NCI-H1048 (cell line): ENCODE measurements at places on chromosomes 16 and 17.

GRCh38 chr16:26688105-26688504 is 378.6 kb upstream of the C16orf82 start:
- DNase-seq: no peak

- DNase-seq: no peak
Measured at GRCh38 chr16:75443298-75443697, 10.0 kb upstream of the CFDP1 start.

DNA sequence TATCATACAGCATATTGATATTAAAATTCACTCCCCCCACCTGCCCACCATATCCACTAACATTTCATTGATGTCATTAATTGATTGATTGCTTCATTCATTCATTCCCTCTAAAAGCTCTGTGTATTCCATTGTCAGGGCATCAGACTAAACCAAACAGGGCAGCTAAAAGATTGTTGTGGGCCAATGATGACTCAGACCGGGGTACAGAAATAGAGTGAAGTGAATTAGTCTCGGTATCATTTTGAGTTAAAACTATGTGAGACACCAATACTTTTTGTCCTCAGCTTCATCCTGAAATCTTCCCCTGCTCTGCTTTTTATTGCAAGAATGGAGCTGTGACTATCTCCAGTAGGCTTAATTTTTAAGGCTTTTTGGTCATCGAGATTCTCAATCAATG is 868.3 kb downstream of the CDH11 start:
- DNase-seq: no peak

GRCh38 chr17:5344914-5345313 is 62.8 kb downstream of the RABEP1 start:
- no peak for DNase-seq

DNA sequence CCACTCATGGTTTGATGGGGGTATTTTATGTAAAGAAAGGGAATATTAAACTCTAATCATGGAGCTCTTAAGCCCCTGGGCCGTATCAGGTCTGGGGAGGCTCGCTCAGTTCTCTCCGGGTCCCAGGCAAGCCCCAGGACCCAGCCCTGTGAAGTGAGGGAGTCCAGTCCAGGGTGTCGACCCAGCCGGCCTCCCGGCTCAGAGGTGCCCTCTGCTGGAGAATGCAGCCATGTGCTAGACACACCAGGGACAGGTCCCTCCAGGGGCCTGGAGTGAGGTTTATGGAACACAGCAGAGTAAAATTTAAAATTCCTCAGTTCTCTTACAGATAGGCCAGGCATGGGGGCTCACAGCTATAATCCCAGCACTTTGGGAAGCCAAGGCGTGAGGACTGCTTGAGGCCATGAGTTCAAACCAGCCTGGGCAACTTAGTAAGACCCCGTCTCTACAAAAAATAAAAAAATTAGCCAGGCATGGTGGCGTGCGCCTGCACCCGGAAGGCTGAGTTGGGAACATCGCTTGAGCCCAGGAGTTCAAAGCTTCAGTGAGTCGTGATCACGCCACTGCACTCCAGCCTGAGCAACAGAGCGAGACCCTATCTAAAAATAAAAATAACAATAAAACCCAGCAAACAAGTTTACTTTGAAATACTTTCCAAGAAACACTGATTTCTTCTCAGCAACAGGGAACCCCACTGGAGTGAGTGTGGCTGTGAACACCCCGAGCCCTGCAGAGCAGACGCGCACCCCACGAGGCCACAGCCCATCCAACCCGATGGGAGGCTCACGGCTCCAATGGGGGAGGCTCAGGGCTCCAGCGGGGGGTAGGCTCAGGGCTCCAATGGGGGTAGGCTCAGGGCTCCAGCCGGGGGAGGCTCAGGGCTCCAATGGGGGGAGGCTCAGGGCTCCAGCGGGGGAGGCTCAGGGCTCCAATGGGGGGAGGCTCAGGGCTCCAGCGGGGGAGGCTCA is 72.2 kb downstream of the ZNF778 start:
- no peak for DNase-seq
